ENCODE measurements at places on chromosomes 4 and X. TPM values are rescaled to one million over a fixed set of nuclear protein-coding genes. Genes with fewer than 3 reads are reported as not detected.

GRCh38 chr4:142801966-142802365, 44.1 kb downstream of the INPP4B start:
- peak; percentile 11 for DNase-seq

DNA sequence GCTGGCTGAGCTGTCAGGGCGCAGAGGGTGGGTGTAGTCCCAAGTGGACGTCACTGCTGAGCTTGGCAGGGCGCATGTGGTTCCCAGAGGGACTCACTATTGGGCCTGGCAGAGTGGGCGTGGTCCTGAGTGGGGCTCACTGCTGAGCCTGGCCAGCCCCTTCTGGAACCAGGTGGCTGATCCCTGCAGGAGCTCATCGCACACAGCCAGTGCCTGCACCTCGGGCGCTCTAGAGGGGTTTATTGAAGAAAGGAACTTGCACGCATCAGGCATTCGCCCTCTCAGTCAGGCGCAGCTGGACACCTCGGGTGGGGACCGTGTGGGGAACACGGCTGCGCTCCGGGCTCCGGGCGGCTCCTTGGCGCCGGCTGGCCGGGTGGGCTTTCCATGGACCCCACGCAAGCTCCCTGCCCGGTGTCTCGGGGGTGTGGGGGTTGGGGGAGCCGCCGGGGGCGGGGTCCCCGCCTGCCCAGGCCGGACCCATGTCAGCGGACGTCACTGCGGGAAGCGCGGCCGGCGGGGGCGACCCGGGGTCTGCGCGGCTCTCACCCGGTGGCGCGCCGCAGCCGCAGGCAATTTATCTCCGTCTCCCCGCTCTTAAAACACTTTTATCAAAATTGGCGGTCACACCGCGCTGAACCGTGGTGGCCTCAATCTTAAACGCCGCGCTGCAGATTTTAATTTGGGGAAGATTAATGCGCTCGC, 65.4 kb upstream of the NKX1-1 start:
- DNase-seq, result no peak

GRCh38 chrX:40167850-40168479, 70.2 kb upstream of the BCOR start:
- no peak for DNase-seq

DNA sequence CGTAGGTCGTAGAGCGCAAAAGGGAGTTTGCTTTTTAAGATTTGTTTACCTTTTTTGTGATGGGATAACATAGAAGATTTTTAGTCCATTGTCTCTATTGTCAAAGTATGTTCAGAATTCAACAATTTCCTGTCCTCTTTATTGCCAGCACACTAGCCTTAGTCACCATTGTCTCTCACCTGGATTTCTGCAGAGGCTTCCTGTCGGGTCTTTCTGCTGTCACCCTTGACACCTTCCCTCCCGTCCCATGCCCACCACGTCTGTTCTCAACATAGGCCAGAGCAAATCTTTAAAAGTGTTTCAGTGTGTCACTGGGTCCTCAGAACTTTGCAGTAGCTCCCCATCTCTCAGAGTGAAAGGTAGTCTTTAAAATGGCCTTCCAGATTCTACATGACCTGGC, 323.9 kb downstream of the TENM3 start:
- DNase-seq, result no peak

- no peak for DNase-seq
Observed at GRCh38 chrX:6732101-6732500, 197.2 kb upstream of the VCX3A start.

GRCh38 chr4:31081366-31081765, 361.2 kb downstream of the PCDH7 start:
- DNase-seq, result no peak

DNA sequence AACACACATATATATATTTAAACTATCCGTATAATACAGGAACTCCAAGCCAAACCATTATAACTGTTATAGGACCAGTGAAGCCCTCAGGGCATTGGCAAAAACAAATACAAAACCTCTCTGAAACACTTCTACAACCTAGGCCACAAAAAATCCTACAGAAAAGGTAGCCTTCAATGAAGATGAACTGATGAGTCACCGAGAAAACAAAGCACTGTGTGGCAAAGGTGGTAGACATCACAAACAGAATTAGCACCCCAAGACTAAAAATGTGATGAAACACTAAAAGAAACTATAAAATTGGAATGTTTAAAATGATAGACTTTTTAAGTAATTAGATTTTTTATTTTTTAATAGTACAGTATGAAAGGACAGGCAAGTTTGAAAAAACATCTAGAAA, 5.5 kb upstream of the HSPA4L start:
- no peak for DNase-seq

DNA sequence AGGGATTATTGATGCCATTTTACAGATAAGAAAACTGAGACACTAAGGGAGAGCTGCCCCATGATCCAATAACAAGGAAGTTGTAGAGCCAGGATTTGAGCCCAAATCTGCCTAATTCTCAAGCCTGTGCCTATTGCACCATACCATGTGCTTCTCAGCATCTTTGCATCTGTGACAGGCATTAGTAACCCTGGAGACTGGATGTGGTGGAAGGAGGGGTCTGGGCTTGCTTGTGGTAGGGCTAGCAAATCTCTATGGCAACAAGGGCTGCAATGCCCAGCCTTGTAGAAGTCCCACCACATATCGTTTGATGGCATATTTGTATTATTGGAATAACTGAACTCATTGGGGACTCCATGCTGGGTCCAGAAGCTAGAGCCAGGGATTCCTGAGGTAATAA, 58.1 kb downstream of the RTL5 start:
- DNase-seq, result no peak

- no peak for DNase-seq
Observed at GRCh38 chr4:3420606-3420955, 21.2 kb upstream of the HGFAC start.

GRCh38 chr4:88159229-88159725, 838 bp upstream of the ABCG2 start:
- DNase-seq, result no peak

GRCh38 chr4:94934201-94934600, 176.4 kb downstream of the BMPR1B start:
- peak; percentile 53 for DNase-seq

GRCh38 chr4:81676537-81676936, 204.8 kb upstream of the RASGEF1B start:
- DNase-seq, result no peak

DNA sequence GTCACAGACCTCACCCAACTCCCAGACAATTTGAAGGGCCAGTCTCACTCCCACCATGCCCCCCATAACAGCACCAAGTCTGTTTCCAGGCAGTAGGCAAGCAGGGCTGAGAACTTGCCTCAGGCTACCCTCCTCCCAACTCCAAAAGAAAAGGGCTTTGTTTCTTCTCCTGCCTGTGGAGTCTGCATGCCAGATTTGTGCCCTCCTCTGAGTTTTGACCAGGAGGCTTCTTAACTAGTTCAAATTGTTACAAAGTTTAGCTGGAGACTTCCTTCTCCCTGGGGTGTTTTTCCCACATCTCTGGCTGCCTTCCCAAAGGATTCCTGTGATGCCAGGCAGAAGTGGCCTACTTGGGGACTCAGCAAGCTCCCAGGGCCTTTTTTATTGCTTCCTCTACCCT, 29.6 kb downstream of the PBDC1 start:
- DNase-seq, result no peak

DNA sequence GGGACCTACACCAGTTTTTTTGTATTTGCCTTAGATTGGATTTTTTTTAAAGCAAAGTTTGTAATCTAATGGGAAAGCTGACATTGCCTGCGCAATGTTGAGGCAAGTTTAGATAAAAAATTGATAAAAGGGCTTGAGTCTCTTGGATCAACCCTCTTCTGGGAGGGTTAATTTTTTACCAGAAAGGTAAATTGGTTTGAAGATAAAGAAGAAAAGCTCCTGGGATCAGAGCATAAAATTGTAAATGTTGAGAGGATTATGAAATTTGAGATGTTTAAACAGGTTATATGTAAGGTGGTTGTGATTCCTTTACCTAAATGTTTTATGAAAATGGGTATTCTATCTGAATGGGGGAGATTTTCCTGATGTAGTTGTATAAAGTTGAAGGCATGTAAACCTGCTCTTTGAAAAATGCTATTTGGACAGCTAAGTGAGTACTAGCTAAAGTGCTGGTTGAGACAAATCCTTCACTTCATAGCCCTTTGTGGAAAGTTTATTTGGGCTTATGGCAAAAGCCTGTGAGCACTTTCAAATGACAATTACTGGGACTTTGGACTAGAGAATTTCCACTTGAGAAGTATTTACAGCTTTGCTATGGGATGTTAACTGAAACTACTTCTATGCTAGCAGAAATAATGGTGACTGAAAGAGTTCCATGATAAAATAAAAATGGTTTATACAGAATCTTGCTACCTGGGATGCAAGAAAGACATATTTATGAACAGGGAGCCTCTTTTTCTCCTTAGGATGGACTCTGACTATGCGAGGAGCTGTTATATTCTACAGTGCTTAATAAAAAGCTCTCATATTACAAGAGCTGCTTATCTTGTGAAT, 56.2 kb downstream of the UGT2B10 start:
- no peak for DNase-seq

GRCh38 chr4:99847362-99847976, 30.8 kb downstream of the DAPP1 start:
- no peak for DNase-seq

DNA sequence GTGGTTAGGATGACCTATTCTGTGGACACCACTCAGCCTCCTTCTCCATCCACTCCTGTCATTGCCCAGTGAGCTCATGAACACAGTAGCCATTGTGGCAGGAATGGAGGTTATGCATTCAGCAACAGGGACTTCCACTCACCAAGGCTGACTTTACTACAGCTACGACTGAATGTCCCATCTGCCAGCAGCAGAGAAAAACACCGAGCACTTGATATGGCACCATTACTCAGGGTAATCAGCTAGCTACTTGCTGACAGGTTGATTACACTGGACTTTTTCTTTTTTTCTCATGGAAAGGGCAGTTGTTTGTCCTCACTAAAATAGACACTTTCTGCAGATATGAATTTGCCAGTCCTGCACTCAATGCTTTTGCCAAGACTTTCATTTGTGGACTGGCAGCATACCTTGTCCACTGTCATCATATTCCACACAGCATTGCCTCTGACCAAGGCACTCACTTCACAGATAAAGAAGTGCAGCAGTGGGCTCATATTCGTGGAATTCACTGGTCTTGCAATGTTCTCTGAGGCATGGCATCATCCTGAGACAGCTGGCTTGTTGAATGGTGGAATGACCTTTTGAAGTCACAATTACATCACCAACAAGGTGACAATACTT, 37.3 kb upstream of the UGT2B4 start:
- DNase-seq, result no peak

- DNase-seq, result no peak
Observed at GRCh38 chrX:128021566-128021965, 30.6 kb downstream of the ACTRT1 start.

DNA sequence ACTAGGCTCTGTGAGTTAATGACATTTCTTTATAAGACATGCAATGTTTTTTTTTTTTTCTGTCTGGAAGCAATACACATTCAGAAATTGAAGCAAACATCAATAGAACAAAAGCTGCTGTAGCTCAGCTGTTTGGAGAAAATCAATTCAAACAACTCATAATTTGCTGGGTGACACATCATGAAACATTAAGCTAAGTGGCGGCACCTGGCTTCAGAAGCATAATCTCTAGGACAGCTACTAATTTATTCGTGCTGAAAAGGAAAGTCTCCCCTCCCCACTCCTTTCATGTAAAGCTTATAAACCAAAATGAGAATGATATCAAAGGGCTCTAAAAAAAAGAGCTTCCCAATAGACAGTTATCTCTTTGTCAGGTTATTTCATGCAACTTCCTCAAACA, 73.9 kb downstream of the LUZP4 start:
- DNase-seq, result no peak

GRCh38 chrX:18725310-18725943, 18.0 kb downstream of the PPEF1 start:
- DNase-seq, result no peak

DNA sequence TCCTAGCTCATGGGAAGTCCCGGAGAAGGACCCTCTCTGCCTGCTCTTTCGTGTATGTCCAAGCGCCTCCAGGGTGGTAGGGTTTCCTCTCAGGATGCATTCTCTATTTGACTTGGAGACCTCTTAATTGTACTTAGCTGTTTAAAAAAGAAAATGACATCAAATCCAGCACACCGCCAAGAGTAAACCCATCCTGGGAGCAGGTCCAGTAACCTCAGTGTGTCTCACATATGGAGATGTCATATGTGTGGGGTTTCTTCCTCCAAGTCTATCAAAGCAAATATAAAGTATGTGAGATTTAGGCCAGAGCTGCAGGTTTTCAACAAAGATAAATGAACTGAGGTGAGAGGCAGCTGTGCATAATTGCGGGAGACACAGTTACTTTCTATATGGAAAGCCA, 209.4 kb upstream of the ANXA3 start:
- DNase-seq, result no peak

- no peak for DNase-seq
Observed at GRCh38 chrX:18898492-18898891, 85.4 kb downstream of the PHKA2 start.

- DNase-seq, result no peak
Observed at GRCh38 chr4:146960634-146961033, 15.0 kb upstream of the TTC29 start.

GRCh38 chrX:118502161-118502789, 6.7 kb downstream of the DOCK11 start:
- no peak for DNase-seq

- DNase-seq, result no peak
Observed at GRCh38 chr4:67593741-67594175, 35.2 kb downstream of the STAP1 start.

- DNase-seq, result peak; percentile 47
Observed at GRCh38 chr4:168631241-168632162, 134.7 kb downstream of the PALLD start.

GRCh38 chr4:148315049-148315448, 127.2 kb downstream of the NR3C2 start:
- DNase-seq, result peak; percentile 79

DNA sequence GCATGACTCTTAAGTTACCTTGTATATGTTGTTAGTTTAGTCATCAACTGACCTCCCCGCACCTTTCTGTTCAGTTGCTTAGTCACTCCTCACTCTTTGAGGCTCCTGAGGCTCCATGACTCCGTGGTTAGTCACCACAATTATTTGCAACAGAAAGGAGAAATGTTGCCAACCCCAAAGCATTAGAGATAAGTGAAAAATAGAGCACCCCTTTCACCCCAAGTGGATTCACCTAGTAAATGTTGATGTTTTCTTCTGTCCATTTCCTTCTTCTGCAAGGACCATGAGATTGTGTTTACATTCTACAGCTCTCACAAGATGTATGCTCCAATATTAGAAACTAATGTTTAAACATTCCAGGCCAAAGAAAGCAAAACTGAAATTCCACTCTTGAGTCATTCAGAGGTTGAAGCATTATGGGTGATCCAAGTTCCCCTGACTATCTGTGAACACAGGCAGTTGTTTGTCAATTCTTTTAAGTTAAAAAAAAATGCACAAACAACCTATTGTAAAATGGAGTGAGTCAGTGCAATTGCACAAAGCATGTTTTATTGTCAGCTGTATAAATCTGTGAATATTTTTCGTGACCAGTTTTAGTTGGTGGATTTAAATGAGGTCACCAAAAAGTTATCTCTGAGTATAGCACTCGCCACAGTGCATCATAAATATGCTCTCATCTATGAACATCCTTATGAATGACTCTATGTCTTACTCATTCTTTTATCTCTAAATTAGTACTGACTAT, 552.4 kb upstream of the MAGEB2 start:
- peak; percentile 95 for DNase-seq

The ZNF280C gene
- total RNA-seq, result 7.5 TPM

The STK32B gene
- 0.37 TPM for total RNA-seq

The DRP2 gene
- total RNA-seq, result 7.2 TPM

The KCND1 gene
- 0.23 TPM for total RNA-seq

The MGAT4D gene
- total RNA-seq, result not detected

The RGS12 gene
- 10.3 TPM for total RNA-seq

The CSN1S1 gene
- total RNA-seq, result not detected

The P2RY4 gene
- not detected for total RNA-seq

The CXCL5 gene
- total RNA-seq, result 0.10 TPM

The BEND4 gene
- total RNA-seq, result 1.2 TPM

The RTL5 gene
- total RNA-seq, result not detected

The FGG gene
- not detected for total RNA-seq
